Fibroblast of skin of left biceps (primary cell): ENCODE measurements at places on chromosomes 12 and 14.

DNA sequence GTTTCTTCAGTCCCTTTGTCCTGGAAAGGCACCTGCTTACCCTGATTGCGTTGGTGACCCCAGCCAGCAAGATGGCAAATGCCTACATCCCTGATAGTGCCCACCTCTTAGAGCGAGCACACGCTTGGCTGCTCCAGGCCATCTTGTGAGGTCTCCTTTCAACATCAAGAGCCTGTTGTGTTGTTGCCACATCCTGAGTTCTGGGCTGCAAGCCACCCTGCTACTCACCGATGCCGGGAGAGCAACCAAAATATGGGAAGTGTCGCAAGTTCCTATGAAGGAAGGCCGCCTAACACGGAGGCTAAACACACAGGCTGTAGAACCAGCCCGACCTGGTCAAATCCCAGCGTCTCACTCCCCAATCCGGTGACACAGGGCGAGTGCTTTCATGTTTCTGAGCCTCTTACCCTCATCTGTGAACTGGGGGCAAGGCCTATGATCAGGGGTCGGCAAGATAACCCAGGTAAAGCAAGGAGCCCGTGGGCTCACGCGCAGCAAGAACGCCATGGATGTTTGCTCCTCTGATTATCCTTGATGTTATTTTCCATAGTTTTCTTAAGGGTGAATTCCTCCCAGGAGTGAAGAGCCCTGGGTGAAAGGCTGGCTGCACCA is 98.4 kb downstream of the LGMN start:
- peak; percentile 72 for DNase-seq

GRCh38 chr12:38279756-38280155 is 36.8 kb upstream of the ALG10B start:
- DNase-seq: no peak

DNA sequence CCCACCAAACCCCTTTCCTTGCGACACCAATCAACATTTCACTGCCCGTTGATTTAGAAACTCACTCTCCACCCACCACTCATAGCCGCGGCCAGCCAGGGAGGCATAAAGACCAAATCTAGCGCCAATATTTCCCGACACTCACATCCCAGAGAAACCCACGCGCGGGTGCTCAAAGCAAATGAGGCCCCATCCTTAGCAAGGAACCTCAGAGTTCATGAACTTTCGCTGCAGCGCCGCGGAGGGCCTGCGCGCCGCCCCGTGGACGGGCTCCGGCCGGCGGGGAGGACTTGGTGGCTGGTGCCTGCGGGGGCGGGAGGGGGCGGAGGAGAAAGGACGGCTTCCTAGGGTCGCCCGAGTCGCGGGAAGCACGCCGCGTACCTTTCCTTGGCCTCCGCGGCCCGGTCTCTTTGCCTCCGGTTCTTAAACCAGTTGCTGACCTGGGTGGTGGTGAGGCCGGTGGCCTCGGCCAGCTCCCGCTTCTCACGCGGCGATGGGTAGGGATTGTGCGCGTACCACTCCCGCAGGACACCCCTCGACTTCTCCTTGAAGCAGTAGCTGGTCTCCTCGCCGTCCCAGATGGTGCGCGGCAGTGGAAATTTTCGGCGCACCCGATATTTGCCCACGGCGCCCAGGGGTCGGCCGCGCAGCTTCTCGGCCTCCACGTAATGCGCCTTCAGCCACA is 886 bp downstream of the SIX1 start:
- DNase-seq: no peak

GRCh38 chr14:72894623-72895378 is 900 bp upstream of the DPF3 start:
- no peak for DNase-seq

GRCh38 chr12:122050706-122051105 is 27.9 kb upstream of the MLXIP start:
- DNase-seq: no peak

DNA sequence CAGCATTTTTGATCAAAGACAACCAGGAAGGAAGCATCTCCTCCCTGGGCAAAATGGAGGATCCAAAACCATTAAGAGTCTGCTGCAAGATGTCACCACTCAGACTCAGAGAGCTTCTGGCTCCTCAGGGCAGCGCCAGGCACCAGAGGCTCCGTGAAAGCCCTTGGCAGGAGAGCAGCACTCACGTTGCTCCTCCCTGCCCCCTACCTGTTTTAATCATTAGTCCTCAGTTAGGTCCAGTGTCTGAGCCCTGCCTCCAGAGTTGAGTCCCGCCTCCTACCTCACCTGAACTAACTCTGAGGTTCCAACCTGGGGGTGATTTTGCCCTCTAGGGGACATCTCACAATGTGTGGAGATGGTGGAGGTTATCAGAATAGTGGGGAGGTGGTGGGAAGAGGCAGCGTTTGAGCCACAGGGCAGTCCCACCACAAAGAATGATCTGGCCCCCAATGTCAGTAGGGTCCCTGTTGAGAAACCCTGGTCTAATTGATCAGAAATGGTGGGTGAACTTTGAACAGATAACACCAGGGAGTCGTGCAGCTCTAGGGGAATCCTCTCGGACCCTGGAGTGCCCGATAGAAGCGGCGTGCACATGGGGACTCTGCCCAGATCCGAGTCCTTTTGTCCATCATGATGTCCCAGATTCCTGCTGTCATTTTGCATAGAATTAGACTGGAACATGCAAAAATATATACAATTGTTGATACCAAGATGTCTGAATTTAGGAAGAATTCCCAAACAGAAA is 156.7 kb upstream of the DIO3 start:
- DNase-seq: no peak
